T1000 (cell line): ENCODE measurements at places on chromosomes 3 and 15.
A peak's percentile ranks its signal among the peaks of the same experiment; 100 is the strongest.

DNA sequence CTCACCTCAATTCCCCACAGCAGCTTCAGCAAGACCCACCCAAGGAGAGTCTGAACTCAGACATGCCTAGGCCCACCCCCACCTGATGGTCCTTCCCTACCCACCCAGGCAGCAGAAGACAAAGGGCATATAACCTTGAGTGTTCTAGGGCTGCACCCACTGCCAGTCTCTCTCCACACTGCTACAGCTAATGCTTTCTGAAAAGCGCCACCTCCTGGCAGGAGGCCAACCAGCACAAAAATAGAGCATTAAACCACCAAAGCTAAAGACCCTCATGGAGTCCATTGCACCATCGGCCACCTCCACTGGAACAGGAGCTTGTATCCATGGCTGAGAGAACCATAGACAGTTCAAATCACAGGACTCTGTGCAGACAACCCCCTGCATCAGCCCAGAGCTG lies 11.3 kb upstream of the RPL39L start:
- DNase-seq = no peak

DNA sequence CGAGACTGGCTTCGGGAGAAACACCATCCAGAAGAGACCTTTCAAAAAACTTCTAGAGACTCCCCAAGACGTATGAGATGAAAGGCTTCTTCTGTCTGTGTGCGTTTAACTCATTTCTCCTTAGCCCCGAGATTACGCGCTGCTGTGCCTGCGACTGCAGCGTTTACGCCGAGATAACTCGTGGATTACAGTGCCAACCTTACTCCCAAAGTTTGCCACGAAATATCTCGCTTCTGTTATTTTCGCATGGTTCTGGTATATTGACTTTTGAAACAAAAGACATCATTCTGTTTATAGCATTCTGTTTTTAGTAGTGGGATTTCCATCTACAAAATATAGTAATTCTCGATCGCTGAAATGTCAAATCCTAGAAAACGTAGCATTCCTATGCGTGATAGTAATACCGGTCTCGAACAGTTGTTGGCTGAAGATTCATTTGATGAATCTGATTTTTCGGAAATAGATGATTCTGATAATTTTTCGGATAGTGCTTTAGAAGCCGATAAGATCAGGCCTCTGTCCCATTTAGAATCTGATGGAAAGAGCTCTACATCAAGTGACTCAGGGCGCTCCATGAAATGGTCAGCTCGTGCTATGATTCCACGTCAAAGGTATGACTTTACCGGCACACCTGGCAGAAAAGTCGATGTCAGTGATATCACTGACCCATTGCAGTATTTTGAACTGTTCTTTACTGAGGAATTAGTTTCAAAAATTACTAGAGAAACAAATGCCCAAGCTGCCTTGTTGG lies 467 bp downstream of the PGBD4 start:
- DNase-seq = no peak

GRCh38 chr3:113954091-113954685 lies 6.4 kb downstream of the ZDHHC23 start:
- DNase-seq = no peak

DNA sequence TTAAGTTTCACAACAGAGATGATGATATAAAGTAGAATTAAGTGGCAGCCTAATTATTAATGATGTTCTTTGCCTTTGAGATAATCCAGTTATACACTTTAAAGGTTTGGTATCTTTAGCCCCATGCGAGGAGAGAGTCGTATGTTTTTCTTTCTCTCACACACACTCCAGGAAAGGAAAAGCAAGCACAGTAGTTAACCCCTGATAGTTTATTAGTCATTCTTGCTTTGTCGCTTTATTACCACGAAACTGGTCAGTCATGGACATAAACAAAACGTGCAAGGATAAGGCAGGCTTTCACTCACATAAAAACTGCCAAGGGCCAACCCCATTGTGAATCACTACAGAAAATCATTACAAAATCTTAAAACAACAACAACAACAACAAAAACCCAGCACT lies 866.9 kb downstream of the FHIT start:
- no peak for DNase-seq

- DNase-seq = no peak
Measured at GRCh38 chr3:173744895-173745294, 347.4 kb downstream of the NLGN1 start.

GRCh38 chr3:166897811-166898210 lies 482.3 kb downstream of the ZBBX start:
- no peak for DNase-seq

- no peak for DNase-seq
Measured at GRCh38 chr3:161401389-161401788, 30.1 kb upstream of the SPTSSB start.

GRCh38 chr15:29938361-29939335 lies 116.4 kb upstream of the TJP1 start:
- no peak for DNase-seq

DNA sequence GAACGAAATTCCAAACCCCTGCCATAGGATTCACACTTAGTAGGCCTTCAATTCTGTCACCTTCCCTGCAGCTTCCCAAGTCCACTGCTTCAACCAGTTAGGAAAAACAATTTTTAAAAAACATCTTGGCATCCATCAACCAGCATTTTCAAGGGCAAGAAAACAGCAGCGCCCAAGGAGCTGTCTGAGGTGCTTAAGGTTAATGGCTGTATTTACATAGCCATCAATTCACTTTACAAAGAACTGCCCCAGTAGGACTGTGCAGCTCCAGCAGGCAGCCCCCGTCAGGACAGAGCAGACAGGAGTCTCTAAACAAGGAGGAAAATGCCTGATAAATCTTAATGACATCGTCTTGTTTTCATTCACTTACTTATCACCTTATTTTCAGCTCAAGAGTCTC lies 13.3 kb downstream of the TAFA4 start:
- DNase-seq = no peak

DNA sequence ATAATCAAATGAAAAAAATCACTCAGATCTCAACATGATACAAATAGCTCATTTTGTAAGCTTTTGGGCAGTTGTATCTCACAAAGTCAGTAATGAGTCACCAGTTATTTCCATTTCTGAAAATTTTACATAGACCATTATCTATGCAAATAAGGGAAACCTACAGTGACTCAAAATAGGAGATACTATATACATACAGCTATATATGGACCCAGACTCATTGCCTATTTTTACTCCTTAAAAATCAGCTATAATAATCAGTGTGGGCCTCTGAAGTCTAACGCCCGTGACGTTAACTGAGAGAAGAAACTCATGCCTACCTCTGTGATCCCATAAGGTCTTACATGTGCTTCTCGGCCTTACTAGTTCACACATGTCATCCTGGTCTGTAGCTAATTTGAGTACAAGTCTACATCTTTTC lies 31.6 kb downstream of the LRIG1 start:
- DNase-seq = no peak

- no peak for DNase-seq
Measured at GRCh38 chr15:60228101-60228500, 169.7 kb downstream of the ANXA2 start.

GRCh38 chr15:53401503-53401902 lies 358.0 kb downstream of the WDR72 start:
- no peak for DNase-seq

- peak; percentile 29 for DNase-seq
Measured at GRCh38 chr15:79184465-79184892, 93.9 kb upstream of the RASGRF1 start.

DNA sequence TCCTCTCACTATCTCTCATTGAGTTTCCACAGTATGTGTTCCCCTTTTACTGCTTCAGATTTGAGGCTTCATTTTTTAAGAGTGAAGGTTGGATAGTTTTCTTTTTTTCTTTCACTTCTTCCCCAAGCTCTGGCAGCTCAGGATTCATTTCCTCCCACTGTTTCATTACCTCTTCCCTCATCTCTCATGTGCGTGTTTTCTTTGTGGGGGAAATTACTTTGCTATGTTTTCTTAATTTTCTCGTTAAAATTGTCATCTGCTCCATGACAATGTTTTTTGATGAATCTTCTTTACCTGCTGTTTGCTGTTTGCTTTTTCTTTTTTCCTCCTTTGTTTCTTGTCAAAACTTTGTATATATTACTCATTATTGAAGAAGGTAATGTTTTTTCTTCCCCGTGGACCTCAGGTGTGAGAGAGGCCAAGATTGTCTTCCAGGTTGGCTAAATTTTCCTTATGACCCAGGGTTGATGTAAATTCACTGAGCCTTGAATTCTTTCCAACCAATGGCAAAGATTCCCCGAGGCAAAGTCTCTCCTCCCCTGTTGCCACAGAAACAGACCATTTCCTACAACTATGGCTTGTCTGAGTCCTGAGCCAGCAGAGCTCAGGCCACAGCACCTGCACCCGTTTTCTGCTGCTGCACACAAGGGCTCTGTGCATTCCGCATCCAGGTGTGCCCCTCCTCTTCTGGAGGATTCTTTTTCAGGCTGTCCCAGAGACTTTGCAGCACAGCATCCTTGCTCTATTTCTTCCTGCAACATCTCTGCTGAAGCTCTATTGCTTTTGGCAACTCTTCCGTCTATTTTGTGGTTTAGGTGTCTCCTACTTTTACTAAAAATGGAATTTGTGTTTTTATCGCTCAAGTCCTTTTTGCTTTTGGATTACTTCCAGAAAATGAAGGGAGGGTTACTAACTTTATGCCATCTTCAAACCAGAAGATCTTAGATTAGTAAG lies 66.1 kb downstream of the NOX5 start:
- no peak for DNase-seq

GRCh38 chr3:94402126-94402525 lies 339.3 kb downstream of the NSUN3 start:
- DNase-seq = no peak

GRCh38 chr3:102225407-102226132 lies 209.2 kb upstream of the ZPLD1 start:
- DNase-seq = no peak

DNA sequence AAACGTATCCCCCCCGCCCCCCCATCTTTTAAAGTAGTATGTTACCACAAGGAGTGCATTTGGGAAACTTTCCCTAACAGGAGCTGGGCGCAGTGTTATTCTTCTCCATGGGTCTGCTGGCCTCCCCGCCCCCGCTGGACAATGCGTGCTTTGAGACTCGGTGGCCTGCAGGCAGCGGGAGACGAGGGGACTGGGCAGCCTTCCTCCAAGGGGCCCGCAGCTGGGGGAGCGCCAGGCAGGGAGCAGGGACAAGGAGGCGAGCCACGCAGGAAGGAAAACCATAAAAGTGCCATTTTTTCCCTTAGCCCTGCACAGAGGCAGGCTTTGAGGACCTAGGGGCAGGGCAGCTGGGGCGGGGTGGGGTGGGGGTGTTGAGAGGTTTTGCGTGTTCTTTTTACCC lies 14.1 kb downstream of the SOX2 start:
- no peak for DNase-seq

DNA sequence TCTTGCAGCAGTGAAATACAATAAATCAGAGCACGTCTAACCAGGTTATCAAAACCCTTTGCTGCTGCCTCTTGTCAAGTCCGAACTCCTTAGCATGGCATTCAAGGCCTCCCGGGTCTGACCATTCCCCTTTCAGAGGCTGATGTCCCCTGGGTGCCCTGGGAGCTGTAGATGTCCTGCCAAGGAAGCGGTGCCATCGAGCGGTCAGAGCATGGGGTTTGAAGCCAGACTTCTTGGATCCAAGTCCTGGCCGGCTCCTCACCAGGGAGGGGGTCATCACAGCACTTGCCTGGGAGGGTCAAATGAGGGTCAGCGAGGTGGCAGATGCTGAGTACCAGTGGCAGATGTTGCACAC lies 496 bp downstream of the TF start:
- DNase-seq = no peak

DNA sequence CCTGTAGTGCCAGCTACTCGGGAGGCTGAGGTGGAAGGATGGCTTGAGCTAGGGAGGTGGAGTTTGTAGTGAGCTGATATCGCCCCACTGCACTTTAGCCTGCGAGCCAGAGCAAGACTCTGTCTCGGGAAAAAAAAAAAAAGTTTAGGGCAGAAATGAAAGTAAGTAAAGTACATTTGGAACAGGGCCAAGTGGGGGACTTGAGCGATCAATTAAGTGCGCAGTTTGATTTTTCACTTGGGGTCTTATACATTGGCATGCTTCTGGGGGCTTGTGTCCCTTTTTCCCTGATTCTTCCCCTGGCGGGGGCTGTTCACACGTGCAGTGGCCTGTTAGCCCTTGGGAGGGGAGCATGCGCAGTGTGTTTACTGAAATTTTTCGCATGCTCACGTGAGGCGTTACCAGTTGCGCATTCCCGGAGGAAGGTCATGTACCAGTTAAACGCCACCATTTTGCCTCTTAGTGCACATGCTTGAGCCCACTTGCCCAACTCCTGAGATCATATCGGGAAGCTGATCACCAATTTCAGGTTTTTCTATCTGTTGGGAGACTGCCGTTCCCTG lies 42.0 kb downstream of the GALNT15 start:
- DNase-seq = no peak
